ENCODE measurements at places on chromosomes 11 and 22.

GRCh38 chr11:40287916-40288803 lies 1171.3 kb downstream of the LRRC4C start:
- DNase-seq: no peak

DNA sequence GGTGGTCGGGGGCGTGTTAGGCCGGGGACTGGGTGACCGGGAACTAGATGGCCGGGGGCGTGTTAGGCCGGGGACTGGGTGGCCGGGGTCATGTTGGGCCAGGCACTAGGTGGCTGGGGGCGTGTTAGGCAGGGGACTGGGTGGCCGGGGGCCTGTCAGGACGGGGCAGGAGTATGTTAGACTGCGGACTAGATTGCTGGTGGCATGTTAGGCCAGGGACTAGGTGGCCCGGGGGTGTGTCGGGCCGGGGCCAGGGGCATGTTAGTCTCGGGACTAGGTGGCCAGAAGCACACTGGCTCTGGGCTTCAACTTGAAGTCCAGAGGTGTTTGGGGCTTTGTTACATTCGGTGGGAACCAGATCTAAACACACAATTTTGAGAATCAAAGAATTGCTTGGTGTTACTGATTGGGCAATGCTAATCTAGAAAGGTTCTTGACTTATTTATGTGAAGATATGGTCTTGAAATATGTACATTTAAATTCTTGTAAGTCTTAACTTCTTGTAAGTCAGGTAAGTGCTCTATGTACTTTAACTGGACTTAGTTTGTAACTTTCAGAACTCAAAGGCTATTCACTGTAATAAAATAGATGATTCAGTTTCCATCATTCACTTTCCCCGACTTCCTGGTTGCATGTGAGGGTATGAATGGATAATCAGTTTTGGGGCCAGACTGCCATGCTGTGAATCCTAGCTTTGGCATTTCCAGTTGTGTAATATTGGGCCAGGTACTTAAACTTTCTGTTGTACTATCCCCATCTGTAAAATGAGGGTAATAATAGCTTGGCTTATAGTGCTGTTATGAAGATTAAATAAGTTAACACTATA lies 1.1 kb downstream of the EXT2 start:
- no peak for DNase-seq

DNA sequence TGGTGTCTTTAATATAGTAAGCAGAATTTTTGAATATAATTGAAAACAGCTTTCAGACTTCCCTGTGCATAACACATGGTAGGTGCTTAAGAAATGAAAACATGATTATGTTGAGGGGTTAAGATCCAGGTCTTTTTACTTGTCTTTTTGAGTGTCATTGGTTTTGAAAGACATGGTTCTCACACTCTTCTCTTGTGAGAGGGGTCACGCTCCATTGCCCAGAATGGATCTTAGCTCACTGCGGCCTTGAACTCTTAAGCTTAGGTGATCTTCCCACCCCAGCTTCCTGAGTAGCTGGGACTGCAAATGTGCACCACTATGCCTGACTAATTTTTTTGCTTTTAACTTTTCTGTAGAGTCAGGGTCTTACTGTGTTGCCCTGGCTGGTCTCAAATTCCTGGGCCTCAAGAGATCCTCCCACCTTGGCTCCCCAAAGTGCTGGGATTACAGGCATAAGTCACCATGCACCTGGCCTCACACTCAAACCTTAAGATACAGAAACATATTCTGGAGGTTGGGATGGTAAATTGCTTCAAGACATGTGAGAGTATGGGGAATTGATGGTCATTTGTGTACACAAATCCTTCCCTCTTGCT lies 1.4 kb downstream of the SPCS2 start:
- DNase-seq: no peak

DNA sequence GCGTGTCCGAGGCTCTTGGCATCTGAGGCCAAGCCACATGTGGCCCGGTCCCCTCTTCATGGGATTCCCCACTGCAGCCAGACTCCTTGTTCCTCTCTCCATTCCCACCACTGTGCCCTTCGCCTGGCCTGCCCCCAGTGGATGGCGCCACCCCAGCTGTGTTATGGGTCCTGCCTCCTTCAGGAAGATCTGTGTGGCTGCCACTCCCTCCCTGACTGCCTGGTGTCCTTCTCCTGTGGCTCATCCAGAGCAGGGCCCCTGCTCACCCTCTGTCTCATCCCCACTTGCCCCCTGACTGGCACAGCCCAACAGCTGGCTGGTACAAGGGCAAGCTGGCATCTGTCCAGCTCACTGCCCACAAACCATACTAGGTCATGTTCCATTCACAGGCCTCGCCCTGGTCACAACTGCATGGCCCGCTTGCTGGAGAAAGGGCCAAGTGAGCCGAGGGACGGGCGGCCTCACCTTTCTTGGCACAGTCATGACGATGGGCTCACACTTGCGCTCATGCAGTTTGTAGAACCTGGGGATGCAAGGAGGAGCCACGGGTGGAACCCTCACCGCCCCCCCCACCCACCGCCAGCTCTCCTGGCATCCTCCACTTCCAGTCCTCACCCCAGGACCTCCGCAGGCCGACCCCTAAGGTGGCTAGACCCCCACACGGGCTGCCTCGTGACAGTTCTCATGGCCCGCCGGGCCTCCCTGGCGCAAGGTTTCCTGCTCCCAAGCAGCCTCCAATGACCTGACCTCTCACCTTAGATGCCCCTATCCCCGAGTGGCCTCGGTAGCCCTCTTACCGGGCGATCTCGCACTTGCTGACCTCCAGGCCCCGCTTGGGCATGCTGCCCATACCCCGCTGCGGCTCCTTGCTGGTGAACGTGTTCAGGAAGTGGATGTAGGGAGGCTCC lies 2.1 kb upstream of the PTPRCAP start:
- no peak for DNase-seq

DNA sequence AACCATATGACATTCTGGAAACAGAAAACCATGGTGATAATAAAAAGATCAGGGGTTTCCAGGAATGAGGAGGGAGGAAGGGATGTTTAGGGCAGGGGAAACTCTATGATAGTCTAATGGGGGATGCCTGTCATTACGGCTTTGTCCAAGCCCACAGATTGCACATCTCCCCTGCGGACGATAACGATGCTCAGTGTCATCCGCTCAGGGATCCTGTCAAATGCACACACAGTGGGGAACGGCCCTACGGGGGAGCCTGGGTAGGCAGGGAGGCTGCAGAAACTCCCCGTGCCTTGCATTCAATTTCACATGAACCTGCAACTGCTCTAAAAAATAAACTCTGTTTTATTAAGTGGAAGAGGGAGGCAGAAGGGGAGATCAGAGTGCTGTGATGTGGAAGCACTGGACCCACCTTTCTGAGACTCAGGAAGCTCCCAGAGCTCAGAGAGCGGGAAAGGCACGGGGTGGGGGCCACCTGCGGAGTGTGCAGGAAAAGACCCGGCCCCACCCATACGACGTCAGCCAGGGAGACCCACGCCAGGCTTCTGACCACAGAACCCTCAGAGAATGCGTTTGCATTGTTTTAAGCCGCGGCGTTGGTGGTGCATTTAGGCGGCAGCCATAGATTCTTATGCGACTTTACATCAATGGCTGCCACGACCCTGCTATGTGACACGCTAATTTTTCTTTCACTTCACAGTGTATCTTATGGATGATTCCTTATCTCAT lies 543.5 kb downstream of the BRD1 start:
- no peak for DNase-seq

DNA sequence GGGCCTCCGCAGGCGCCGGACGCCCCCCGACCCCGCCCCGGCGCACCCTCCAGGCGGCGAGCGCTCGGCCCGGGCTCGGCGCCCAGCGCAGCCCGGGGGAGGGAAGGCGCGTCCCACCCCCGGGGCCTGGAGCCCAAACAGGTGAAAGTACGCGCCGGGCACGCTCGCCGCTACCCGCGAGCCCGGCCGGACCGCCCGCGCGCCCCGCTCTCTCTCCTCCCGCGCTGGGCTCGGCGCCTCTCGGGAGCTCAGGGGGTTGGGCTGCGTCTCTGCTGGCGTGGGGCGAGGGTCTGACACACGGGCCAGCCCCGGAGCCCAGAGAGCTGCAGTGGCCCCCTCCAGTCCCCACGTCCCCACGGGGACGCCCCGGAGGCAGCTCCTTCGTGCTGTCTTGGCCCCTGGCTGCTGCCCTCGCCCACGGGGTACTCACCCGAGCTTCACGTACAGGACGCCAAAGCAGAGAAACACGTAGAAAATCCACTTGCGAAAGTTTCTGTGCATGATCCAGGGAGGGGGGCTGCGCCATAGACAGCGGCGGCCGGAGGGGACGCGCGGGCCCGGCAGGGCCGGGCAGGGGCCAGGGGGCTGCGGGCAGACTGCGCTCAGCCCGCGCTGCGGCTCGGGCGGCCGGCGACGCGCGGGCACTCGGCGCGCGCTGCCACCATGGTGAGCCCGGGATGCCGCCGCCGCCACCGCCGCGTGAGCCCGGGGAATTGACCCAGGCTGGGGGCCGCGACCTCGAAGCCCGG lies 534 bp downstream of the WNT7B start:
- no peak for DNase-seq

GRCh38 chr11:74777038-74777437 lies 28.4 kb downstream of the RNF169 start:
- DNase-seq: no peak

GRCh38 chr11:8068605-8069221 lies 12.3 kb upstream of the TUB start:
- no peak for DNase-seq

DNA sequence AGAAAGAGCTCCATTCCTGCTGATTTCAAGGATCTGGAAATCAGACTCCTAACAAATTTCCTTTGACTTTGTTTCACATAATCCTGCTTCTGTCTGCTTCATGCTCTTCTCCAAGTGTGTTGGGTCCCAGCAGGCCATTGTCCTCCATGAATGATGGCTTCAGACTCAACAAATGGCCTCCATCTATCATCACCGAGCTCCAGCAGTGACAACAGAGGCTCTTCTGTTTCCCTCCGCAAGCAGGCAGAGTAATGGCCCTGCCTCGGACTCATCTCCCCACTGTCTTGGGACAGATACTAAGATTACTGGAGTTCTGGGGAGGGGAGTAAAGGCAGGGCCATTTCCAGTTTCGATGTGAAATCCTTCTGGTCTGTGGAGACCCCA lies 127.3 kb downstream of the TENM4 start:
- no peak for DNase-seq

DNA sequence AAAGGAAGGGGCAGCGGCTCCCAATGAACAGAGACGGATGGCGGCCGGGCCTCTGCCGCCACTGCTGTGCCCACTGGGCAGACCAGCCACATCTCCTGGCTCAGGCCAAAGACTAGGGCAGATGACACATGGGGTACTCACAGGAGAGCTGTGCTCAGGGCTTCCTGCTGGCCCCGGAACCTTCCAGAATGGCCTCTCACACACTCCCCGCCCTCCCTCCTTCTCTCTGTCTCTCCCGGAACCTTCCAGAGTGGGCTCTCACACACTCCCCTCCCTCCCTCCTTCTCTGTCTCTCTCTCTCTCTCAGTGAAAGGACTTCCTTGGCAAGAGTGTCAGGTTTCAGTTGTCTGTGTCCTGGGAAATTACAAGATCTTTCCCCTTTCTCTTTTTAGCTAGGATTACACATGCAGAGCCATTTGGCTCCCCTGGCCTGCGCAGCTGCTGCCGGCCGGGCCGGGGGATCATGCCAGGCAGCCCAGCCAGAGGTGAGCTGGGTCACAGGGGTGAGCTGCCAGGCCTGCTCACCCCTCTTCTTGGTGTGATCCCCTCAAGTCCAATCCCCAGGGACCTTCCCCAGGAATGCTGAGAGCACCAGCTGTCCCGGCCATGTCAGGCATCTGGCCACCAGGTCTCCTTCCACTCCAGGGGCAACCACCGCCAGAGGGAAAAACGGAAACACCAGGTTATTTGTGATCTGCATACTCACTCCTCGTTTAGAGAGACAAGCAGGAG lies 45.3 kb upstream of the ADA2 start:
- DNase-seq: no peak

- DNase-seq: no peak
These were observed 59.7 kb downstream of the NARS2 start for GRCh38 chr11:78514922-78515502.

DNA sequence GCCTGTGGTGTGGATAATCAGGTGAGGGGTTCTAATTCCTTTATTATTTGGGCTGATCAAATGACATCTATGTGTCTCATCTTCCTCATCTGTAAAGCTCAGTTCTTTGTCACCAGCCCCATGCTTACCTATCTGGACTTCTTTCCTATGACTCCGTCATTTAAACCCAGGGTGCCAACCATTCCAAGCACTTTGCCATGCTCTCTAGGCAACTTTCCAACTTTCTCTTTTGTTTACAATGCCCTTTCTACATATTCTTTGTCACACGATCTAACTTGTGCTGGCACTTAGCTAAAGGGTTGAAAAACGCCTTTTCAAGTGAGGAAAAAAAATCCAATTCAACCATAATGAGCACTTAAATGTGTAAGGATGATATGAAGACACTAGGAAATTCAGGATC lies 27.9 kb downstream of the EXPH5 start:
- DNase-seq: no peak

DNA sequence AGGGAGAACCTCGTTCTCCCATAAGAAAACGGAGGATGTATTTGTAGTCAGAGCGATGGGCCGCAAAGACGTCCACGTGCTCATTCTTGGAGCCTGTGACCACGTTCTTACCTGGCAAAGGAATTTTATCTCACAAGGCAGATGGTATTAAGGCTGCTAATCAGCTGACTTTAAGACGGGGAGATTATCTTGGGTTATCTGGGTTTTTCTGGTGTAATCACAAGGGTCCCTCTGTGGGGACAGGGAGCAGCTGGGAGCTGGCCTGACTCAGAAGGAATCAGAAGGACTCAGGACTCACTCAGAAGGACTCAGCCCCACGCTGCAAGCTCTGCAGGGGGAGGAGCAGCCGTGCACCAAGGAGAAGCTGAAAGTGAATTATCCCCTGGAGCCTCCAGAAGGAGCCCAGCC lies 7.5 kb upstream of the SIGIRR start:
- DNase-seq: no peak

DNA sequence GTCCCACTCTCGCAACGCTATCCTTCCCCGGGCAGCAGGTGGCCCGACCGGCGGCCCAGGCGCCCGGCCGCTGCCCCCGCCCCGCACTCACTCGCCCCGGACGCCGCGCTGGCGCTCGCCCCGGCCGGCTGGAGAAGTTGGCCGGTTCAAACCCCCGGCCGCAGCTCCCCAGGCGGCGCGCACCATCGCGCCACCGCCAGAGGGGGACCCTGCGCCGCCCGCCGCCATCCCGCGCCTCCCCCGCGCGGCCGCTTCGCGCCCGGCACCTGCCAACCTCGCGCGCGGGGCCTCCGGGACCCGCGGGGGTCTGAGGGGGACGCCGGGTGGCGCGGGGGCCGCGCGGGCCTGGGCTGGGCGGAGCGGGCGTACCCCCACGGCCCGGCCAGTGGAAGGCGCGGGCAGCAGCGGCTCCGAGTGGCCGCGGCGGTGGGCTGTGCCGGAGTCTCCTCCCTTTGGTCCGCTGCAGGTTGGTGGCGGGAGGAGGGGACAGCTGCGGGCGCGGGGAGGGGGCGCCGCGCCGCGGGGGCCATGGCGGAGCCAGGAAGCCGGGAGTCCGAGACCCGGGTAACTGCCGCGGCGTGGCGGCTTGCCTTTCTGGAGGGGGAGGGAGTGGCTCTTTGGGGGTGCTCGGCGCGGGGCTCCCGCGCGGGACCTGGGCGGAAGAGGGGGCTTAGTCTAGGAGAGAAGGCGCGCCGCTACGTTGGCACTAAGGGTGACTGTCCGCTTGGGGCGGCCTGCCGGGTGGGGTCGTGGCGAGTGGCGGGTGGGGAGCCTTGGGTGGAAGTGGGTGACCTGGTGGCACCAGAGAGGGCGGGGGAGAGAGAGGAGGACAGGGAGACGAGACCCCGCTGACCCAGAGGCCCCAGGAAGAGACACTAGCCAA lies at the start of the genes MPST and TST:
Gene MPST, plus strand, starts transcription at position 434 of the 883 bp plus-strand sequence. Its CDS starts 95 bp downstream, at position 529.
Gene TST, minus strand, starts transcription at position 139 of the 883 bp plus-strand sequence. CDS start 715 bp downstream, outside the sequence.
- no peak for DNase-seq

- no peak for DNase-seq
These were observed 167.5 kb upstream of the NECTIN1 start for GRCh38 chr11:119896387-119897045.

GRCh38 chr22:46731246-46732040 lies 6.6 kb downstream of the CERK start:
- no peak for DNase-seq

GRCh38 chr22:44419429-44419828 lies 78.6 kb downstream of the RTL6 start:
- no peak for DNase-seq

Measured in stimulated activated CD8-positive, alpha-beta memory T cell treated with anti-CD3 and anti-CD28 coated beads, Interleukin-15, amount 100 ng/mL, for 48 hours (primary cell).